Upper lobe of left lung (tissue), 6 donors: ENCODE measurements at places on chromosomes 1 and 21. TPM values are rescaled to one million over a fixed set of nuclear protein-coding genes. Genes with fewer than 3 reads are reported as not detected.

AJAP1 gene
- total RNA-seq: 0.91 TPM

DNA sequence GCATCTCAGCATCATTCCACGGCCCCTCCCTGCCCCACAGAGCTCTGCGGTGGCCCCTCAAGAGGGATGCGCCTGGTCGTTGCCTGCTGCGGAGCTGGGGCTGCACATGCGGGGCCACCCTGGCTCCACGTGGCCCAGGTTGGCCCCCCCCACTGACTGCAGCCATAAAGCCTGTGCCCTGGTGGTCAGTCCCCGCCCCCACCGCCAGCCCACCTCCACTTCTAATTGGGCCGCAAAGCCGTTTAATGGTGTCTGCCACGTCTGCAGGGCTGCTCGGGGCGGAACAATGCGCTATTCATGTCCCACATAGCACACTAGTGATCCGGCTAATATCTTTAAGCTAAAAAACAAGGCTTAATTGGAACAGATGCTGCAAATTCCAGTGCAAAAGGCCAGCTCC is 33.5 kb upstream of the ACTRT2 start:
- no peaks in the 10 kb centered on the region for H3K27me3 ChIP-seq
- H3K36me3 ChIP-seq: no peaks in the 10 kb centered on the region
- no peaks in the 10 kb centered on the region for H3K4me1 ChIP-seq
- H3K4me3 ChIP-seq: no peak overlapping the region
- peak; percentile 63 for DNase-seq

DNA sequence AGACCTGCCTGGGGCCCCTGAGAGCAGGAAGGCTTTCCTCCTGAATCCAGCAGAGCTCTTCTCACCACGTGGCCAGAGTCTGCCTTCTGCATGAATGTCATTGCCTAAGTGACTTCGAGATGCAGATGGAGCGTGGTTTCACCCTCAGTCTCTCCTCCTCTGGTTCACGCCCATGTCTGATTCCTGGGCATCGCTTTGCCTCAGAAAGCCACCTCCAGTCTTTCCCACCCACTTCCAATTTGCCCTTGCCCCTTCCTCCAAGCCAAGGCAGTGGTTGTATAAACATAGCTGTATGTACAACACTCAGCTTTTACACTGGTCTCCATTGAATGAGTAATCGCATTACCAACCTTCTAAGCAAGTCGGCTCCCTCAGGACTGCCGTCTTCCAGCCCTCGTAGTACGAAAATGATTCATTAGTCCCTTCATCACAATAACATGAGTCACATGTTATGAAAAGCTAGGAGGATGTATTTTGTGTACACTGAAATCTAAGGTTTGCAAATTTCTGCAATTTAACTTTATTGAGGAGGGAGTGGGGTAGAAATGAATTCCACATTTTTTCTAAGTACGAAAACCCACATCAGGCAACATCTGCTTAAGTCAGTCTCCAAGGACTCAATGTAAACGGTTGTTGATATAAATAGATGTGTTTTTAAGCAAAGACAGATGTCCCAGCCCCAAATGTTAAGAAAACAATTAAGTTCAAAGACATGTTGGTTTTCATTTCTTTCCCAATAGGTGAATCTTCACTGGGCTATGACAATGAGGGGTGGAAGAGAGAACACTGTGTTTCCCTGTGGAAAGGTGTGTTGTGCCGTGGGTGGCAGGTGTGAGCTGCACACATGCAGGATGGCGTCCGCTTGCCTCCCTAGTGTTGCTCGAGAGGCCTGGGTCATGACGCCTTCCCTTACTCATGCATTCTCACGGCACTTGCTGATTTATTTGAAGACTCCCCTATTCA is 32.3 kb upstream of the ETS2 start:
- H3K27ac ChIP-seq: peak overlapping the region; percentile 43
- no peak overlapping the region for H3K4me3 ChIP-seq
- H3K27me3 ChIP-seq: no peaks in the 10 kb centered on the region
- no peak for DNase-seq
- peaks cover 11% of the 10 kb centered on the region for H3K4me1 ChIP-seq
- no peaks in the 10 kb centered on the region for H3K36me3 ChIP-seq

DNA sequence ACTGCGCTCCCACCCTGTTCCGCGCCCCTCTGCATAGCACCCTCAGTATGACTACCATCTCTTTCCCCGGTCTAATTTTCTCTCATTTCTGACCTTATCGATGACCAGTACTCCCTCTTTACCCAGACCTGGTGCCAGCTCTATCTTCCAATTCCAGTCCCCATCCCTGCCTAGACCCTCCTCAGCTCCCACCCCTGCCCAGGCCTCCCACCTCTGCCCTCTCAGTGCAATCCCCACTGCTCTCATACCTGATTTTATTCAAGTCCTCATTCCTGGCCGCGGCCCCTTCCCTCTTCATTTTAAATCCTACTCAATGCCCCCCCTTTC is 1.3 kb downstream of the USP24 start:
- DNase-seq: no peak
- no peaks in the 10 kb centered on the region for H3K36me3 ChIP-seq
- peaks cover 57% of the 10 kb centered on the region for H3K4me1 ChIP-seq
- H3K4me3 ChIP-seq: peak overlapping the region; percentile 84
- peak overlapping the region; percentile 93 for H3K27ac ChIP-seq
- no peaks in the 10 kb centered on the region for H3K27me3 ChIP-seq

DNA sequence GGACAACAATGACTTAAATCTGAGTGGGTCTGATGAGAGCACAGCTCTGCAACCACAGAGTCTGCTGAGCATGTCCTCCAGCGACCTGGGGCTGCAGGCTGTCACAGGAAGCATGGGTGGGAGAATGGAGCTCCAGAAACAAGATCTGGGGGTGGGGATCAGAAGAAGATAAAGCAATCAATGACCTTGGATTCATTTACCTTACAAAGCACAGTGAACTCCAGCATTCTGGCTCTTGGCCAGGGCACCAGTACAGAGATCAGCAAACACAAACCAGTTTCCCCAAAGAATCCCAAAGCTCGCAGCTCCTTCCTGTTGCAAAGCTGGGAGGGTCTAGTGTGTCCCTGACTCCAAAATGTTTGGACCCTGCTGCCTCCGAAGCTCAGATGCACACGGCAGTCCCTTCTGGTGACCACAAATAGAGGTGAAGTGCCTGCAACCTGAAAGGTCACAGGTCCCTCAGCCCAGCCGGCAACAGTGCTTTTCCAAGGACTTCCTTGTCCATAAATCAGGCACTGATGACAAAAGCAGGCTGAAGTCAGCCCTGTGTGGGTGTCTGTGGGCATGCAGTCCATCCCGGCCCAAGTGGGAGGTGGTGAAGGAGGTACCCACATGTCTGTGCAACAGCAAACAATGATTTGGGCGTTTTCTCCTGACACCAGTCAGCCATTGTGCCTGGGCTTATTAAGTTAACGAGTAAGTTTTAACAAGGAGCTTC is 76.1 kb downstream of the SH3BGR start:
- H3K36me3 ChIP-seq: no peaks in the 10 kb centered on the region
- no peaks in the 10 kb centered on the region for H3K27me3 ChIP-seq
- peaks cover 9% of the 10 kb centered on the region for H3K4me1 ChIP-seq
- H3K4me3 ChIP-seq: no peak overlapping the region
- H3K27ac ChIP-seq: no peak overlapping the region

ERG gene
- total RNA-seq: 38.9 TPM

VWA5B1 gene
- 0.77 TPM for total RNA-seq

TNFRSF9 gene
- 1.5 TPM for total RNA-seq

DNA sequence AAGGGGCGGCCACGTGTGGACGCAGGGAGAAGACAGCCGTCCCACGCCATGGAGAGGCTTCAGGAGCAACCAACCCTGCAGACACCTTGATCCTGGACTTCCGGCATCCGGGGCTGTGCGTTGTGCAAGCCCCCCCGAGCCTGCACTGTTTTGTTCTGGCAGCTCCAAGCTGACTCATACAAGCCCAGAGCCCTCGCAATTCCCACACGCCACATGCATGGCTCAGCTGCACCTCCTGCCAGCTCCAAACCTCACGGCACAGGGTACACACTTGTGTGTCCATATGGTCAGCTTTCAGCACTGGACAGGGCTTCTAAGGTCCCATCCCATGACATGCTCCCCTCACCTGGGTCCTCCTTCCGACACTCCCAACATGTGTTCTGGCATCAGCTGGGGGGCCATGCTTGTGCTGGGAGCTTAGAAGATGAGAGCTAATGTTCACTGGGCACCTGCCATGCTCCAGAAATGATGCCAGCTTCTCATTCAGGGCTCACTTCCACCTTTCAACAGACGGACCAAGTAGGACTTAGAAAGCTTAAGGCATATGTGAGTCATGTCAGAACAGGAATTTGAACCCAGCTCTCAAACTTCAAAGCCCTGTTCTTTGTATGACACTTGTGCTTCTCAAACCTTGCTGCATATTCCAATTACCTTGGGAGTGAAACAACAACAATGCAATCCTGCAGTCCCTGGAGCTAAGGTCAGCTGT is 137.3 kb downstream of the PGBD5 start:
- H3K36me3 ChIP-seq: no peaks in the 10 kb centered on the region
- H3K4me3 ChIP-seq: no peak overlapping the region
- peak; percentile 15 for DNase-seq
- H3K4me1 ChIP-seq: no peaks in the 10 kb centered on the region

DNA sequence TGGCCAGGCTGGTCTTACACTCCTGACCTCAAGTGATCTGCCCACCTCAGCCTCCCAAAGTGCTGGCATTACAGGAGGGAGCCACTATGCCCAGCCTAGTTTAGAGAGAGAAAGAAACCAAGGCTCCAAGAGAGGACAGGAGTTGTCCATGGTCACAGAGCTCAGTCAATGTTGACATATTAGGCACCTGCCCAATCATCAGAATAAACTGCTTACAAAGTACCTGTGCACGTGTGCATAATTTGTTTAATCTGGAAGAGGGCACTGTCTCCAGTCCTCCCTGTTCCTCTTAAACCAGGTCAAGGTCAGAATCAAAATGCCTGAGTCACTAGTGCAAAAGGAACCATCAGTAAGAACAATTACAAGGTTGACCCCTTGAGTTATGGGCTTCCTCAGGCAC is 20.3 kb upstream of the MPZL1 start:
- no peak overlapping the region for H3K4me3 ChIP-seq
- DNase-seq: no peak
- peaks cover 5% of the 10 kb centered on the region for H3K4me1 ChIP-seq
- no peak overlapping the region for H3K27ac ChIP-seq
- peaks cover 14% of the 10 kb centered on the region for H3K36me3 ChIP-seq
- no peaks in the 10 kb centered on the region for H3K27me3 ChIP-seq

- H3K4me1 ChIP-seq: peaks cover 12% of the 10 kb centered on the region
- no peaks in the 10 kb centered on the region for H3K27me3 ChIP-seq
- peaks cover 15% of the 10 kb centered on the region for H3K36me3 ChIP-seq
- H3K27ac ChIP-seq: no peak overlapping the region
- no peak for DNase-seq
Observed at GRCh38 chr1:26579681-26580111, 50.1 kb downstream of the RPS6KA1 start.

SNIP1 gene
- total RNA-seq: 12.0 TPM

GRCh38 chr1:56911098-56911938 is 54.5 kb downstream of the C8B start:
- H3K4me1 ChIP-seq: no peaks in the 10 kb centered on the region
- no peak for DNase-seq
- H3K27ac ChIP-seq: no peak overlapping the region
- H3K36me3 ChIP-seq: no peaks in the 10 kb centered on the region
- no peak overlapping the region for H3K4me3 ChIP-seq
